ENCODE measurements at places on chromosomes 16 and 17. TPM values are rescaled to one million over a fixed set of nuclear protein-coding genes. Genes with fewer than 3 reads are reported as not detected.

TBC1D3K gene
- total RNA-seq: not detected

LRRC37A2 gene
- total RNA-seq: 2.8 TPM

CASKIN2 gene
- total RNA-seq: 9.5 TPM

MMP25 gene
- 0.04 TPM for total RNA-seq

SRCIN1 gene
- 1.0 TPM for total RNA-seq

TMEM235 gene
- not detected for total RNA-seq

IL17C gene
- not detected for total RNA-seq

HSD17B1 gene
- 9.4 TPM for total RNA-seq

NPB gene
- total RNA-seq: 3.4 TPM

ATP2C2 gene
- total RNA-seq: 0.70 TPM

MPP3 gene
- total RNA-seq: 6.2 TPM

FOXN1 gene
- 0.04 TPM for total RNA-seq

GLIS2 gene
- total RNA-seq: 1.0 TPM

C1QL1 gene
- 2.5 TPM for total RNA-seq

CCL1 gene
- total RNA-seq: not detected

KRT13 gene
- total RNA-seq: not detected

B3GNT9 gene
- 18.1 TPM for total RNA-seq

IGSF6 gene
- total RNA-seq: 0.15 TPM

KRTAP4-5 gene
- total RNA-seq: not detected

PRR15L gene
- not detected for total RNA-seq

RAB37 gene
- total RNA-seq: not detected

SPATA32 gene
- total RNA-seq: not detected
